NCI-H510A treated with DMSO at 0.1 percent for 48 hours (cell line): ENCODE measurements at places on chromosomes 13 and 19.

DNA sequence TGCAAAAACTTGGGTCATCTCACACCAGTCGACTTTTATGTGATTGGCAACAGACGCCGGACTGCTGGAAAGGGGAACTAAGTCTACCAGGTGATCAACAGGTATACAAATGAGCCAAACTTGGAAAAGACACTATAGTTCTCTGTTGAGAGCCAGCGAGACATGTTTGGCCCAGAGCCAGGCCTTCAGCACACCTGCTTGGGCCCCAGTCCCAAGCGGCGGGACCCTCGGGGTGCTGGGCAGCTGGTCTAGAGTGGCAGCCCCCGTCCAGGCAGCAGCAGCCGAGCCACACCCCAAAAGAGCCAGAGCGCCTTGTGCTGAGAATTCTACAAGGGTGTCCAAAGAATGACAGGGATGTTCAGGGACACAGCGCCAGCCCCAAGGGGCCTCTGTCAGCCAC lies 28.0 kb downstream of the NAXD start:
- DNase-seq = no peak

- no peak for DNase-seq
Observed at GRCh38 chr19:40555978-40556689, 20.5 kb upstream of the SHKBP1 start.

DNA sequence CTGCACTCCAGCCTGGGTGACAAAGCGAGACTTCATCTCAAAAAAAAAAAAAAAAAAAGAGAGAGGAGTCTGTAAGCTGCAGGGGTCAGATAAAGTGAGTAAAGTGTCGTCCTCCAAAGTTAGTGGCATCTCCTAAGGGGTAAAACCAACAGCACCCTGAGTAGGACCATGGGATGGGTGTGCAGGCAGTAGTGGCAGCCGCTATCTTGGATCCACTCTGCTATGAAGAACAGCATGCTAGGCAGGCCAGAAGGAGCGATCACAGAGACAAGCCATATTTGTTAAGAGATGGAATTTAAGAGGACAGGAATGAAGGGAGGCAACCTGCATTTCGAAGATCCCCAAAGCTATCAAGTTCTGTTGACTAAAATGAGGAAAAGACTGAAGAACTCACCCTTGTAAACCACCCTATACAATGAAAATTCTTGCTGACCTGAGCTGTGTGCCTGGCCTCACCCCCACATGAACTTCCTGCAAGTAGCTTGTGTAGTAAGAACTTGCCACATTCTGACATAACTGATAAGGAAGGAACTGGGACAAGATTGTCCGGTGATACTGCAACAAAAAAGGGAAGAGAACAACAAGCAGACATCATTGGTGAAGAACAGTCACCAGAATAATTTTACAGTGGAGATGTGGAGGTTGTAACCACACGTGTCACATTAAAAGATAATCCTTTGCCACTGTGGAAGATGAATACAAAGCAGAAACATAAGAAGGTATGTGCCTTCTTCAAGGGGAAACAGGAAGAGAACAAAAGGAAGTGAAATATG lies 16.2 kb downstream of the DPY19L3 start:
- DNase-seq = no peak

DNA sequence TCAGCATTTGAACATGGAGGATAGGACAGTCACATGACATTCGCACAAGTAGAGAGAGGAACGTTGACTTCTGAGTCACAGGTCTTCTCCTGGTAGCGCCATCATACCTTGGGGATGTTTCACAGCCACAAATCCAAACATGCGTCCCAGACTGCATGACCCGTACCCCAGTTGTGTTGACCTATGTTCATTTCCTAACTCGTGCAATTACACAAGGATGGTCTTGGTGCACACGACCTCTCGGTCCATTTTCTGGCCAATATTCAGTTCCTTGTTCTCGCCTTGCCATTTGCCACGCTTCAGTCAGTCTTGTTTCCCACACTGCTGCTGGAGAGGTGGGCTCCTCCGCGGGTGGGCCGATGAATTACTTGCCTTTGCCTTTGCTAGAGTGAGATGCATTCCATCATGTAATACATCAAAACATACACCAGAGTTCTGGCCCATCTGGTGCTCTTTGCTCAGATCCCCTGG lies 87.3 kb downstream of the COL4A2 start:
- DNase-seq = no peak

GRCh38 chr13:113190181-113190580 lies 18.3 kb downstream of the PCID2 start:
- DNase-seq = no peak

DNA sequence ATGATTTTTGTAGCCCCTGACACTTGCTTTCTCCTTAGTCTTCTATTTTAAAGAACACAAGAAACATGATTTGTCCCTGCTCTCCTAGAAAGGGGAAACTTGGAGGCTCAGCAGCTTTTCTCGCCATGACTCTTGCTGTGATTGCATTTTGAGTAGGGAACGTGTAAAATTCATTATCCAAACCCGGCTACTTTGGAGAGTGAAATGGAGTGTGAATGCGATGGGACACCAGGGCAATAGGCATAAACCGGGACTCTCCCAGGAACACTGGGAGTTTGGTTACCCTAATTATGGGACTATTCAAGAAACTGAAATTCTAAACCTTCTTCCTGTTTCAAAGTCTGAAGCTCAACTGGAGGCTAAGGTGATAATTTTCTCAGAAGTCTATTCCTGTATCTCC lies 181.7 kb upstream of the RFC3 start:
- no peak for DNase-seq
